DND-41 (cell line): ENCODE measurements at places on chromosomes 5 and 9.
A peak's percentile ranks its signal among the peaks of the same experiment; 100 is the strongest.

GRCh38 chr5:143182901-143183820 lies 220.3 kb downstream of the NR3C1 start:
- peak; percentile 10 for DNase-seq

GRCh38 chr5:128213340-128213739 lies 129.8 kb downstream of the SLC12A2 start:
- peak; percentile 49 for DNase-seq

DNA sequence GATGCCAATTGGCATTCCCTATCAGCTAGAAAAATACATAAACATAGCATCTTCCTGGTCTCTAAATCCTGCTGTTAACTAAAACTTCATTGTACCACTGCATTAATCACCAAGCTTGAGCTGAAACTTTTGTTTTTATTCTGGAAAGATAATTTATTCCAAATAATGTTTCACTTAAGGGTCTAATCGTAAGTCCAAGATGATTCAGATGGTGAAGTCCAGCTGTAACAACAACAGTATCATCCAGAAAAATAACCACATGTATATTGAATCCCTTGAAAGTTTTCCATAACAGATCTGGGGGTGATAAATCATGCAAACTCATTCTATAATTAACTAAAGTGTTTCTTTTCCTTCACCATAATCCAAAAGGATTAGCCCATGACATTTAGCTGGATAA lies 23.9 kb downstream of the RORB start:
- DNase-seq = no peak

GRCh38 chr5:127564002-127564769 lies 46.7 kb downstream of the PRRC1 start:
- DNase-seq = peak; percentile 51

GRCh38 chr5:58475404-58475803 lies 15.5 kb upstream of the PLK2 start:
- no peak for DNase-seq

DNA sequence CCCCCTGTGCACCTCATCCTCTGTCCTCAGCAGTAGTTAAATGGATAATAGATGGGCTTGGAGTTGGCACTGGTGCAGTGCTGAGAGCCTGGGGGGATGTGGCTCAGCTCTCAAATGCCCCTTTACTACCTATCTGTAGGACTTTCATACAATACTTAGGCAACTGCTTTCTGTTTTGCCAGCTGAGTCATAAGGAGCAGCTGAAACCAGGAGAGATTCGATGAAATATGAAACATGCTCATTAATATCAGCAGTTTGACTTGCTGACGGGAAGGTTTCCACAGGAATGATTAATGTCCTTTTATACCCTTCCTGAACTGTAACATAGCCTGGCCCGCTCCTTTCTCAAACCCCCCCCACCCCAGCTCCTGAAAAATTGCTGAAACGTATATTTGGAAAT lies 142.6 kb downstream of the SAXO1 start:
- DNase-seq = no peak

DNA sequence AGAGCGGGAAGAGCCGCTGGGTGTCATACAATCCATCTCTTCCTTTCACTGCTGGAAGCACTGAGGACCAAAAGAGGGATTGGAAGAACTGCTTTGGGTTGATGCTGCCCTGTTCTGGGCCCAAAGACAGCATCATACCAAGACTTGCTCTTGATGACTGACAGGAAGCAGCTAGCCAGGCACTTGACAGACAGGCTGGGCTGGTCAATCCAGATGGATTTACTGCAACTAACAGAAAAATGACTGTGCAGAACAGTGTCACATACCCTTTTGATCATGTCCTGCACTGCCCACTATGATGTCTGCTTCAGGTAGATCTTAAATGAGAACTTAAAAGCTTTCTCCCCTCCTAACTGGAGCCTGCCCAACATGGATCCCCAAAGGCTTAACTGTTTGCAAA lies 157.6 kb downstream of the CRB2 start:
- no peak for DNase-seq

DNA sequence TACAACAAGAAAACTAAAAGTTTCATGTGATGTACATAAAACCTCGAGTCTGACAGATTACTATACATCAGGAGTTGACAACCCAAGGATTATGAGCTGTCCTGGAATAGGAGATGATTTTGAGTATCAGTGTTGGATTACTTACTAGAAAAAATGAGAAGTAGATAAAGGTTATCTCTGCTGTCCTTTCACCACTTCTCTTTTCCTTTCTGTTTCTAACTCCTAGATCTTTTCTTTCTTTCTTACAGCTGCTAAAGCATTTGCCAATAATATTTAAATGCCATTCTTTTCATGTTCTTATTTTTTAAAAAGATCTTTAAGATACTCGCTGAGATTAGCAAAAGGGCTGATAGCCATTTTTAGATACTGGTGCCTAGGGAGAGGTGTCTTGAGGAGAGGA lies 14.8 kb downstream of the RBM27 start:
- DNase-seq = no peak

- no peak for DNase-seq
Observed at GRCh38 chr9:14380061-14380836, 66.3 kb upstream of the NFIB start.

- peak; percentile 47 for DNase-seq
Observed at GRCh38 chr5:168528521-168529373, at the start of gene FBLL1. Gene FBLL1 (plus strand): TSS chr5:168529305. CDS start chr5:168529505, 200 bp downstream.

DNA sequence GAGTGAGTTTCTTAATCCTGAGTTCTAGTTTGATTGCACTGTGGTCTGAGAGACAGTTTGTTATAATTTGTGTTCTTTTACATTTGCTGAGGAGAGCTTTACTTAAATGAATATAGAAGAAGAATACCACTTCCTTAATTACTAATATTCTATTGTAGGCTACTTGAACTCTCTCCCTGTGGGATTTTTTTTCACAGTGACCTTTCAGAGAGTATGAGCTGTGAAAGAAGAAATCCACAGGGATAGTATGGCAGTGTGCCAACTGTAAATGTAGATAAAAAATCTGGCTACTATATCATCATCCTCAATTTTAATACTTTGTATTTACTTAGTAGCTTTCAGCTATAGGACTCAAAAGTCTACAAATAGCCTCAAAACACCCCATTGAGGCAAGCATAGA lies 67.3 kb downstream of the COMMD10 start:
- DNase-seq = no peak

GRCh38 chr5:113081881-113082546 lies 105.4 kb downstream of the DCP2 start:
- DNase-seq = no peak

GRCh38 chr5:107265193-107265592 lies 405.5 kb downstream of the EFNA5 start:
- no peak for DNase-seq

DNA sequence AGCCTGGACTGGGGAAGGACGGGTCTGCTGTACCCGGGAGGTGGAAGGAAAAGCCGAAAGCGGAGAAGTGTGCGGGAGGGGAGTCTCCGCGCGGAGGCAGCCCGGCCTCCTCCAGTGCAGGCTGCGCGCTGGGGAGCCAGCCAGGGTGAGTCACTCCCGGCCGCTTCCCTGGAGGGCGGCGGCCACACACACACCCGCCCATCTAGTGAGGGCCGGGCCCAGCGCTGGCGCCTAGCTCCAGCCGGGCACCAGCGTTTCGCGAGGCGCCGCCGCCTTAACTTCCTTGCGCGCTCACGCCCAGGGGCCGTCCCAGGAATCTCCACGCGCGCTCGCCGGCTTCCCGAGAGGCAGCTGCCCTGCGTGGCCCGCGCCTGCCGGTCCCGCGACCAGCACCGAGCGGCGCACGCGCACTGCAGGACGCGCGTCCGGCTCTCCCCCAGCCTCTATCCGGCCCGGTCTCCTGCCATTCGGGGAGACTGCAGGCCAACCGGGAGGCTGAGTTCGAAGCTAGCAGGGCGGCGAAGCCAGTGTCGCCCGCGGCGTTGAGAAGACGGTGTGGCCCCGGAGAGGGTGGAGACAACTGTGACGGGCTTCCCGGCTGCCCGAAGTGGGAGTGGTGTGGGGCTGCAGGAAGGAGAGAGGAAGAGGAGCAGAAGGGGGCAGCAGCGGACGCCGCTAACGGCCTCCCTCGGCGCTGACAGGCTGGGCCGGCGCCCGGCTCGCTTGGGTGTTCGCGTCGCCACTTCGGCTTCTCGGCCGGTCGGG lies at the start of gene JAK2:
Gene JAK2, plus strand, starts transcription at position 652 of the 765 bp plus-strand sequence. CDS start 36,716 bp downstream, outside the sequence.
- DNase-seq = peak; percentile 87

DNA sequence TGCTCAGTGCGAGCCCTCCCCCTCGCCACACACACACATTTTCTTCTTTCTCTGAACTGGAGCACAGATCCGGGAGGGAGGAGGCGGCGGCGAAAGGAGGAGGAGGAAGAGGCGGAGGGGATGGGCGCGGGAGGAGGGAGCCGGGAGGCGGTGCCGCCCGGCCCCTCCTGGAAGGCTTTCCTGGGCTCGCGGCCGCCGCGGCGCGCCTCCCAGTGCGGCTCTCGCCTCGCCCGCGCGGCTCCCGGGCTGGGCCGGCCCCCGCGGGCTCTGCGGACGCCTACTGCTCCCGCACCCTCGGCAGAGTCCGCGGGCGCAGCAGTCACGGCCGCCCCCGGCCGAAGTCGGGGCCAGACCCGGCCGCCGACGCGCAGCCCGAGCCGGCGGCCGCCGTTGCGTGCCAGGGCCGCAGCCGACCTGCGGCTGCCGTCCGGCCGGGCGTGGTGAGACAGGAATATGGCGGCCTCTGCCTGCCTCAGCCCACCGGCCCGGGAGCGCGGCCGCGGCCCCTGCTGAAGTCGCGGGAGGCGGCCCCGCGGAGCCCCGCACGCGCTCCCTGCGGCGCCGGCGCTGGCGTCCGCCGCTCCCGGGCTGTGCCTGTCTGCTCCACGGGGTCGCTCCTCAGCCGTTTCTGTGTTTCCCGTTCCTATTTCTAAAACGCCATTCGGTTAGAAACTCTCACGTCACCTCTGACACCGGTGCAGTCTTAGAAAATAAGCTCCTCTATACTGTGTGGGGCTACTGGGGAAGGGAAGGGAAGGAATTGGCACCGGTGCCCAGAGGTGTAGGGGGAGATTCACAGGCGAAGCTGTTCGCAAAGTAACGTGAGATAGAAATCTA lies 500 bp upstream of the GNAQ start:
- peak; percentile 94 for DNase-seq

- no peak for DNase-seq
Observed at GRCh38 chr5:141398608-141399007, 861 bp downstream of the PCDHGB5 start.

DNA sequence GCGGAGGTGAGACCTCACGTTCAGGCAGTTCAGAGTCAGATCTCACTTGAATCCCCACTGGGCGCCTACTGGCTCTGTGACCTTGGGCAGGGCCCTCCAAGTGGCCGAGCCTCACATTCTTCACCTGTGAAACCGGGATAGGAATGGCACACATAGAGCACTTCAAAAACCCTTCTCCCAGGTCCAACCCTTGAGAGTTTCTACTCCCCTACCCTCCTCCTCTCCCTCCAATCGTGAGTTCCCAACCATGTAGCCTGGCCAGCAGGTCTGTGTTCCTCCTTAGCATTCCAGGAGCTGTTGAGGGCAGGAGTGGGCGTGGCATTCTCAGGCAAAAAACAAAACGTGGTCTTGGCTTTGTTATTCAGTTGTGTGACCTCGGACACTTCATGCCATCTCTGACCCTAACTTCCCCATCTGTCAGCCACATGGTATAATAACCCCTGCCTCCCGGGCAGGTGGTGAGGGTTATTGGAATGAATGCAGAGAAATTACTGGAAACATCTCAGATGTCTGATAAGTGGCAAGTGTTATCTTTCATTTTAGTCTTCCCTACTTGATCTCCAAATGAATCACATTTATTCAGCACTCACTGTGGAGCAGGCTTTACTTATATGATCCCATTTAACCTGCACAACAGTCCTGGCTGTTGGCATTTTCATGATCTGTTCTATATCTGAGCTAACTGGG lies 112.8 kb upstream of the BOD1 start:
- no peak for DNase-seq

- DNase-seq = no peak
Observed at GRCh38 chr5:117741655-117742206, 1167.1 kb upstream of the SEMA6A start.

DNA sequence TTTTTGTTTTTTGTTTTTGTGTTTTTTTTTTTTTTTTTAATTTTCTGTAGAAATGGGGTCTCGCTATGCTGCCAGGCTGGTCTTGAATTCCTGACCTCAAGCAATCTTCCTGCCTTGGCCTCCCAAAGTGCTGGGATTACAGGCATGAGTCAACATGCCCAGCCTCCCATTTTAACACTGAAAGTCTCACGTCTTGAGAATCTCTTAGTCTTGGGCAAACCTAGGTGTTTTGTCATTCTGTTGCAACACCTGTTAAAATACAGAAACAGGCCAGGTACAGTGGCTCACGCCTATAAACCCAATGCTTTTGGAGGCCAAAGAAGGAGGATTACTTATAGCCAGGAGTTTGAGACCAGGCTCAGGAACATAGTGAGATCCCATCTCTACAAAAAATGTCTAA lies 599.0 kb downstream of the TLR4 start:
- DNase-seq = no peak

- no peak for DNase-seq
Observed at GRCh38 chr5:126492939-126493338, 69.7 kb downstream of the GRAMD2B start.

GRCh38 chr9:78438780-78439179 lies 141.9 kb downstream of the PSAT1 start:
- no peak for DNase-seq

DNA sequence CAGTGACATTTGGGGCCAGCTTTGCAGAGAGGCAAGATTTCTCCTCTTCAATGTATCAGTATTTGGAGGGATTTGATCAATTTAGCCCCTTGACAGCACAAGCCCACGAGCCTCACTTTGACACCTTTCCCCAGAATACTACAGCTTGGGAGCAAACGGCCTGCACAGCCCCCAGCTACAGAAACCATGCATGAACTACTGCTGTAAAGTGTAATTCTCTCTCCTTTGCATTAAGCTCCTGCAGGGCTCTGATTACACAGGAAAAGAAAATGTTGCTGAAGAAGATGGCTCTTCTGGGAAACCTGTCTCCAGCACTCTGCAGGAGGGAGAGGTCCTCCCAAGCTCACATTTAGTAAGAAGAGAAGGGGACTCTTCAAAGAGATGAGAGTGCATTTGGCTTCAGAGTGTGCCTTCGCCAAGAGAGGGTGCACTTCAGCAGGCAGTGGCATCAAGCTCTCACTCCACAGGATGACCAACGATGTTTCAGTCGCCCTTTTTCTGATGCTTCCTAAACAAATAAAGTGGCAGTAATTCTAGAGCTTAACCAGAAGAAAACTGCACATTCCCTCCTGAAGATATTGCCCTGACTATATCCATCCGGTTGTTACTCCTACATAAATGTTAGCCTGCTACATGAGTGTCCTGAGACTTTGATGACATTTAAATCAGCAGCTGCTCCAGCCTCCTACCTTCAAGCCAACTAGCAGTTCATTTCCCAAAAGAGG lies 272.2 kb downstream of the AUH start:
- DNase-seq = no peak

- DNase-seq = no peak
Observed at GRCh38 chr5:24539613-24540012, 105.2 kb downstream of the CDH10 start.

DNA sequence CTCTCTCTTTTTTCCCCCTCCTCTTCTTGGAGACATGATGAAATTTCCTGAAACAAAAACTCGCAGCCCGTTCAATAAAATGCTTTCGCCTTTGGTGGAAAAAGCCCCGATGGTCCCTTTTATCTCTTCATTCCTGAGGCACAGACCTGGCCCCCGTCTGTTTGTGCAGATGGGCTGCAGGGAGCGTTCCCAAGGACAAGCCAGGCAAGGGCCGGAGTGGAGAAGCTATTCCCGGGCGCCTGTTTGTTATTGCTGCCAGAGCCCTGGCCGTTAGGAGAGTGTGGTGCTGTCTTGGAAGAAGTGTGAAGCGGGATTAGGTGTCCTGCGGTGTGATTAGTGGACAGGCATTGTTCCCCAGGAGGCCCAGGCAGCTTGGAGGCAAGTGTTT lies 71.9 kb downstream of the SMIM23 start:
- no peak for DNase-seq

GRCh38 chr5:133890776-133891280 lies 77.6 kb downstream of the C5orf15 start:
- no peak for DNase-seq
